ENCODE measurements at places on chromosomes 13 and 19. TPM values are rescaled to one million over a fixed set of nuclear protein-coding genes. Genes with fewer than 3 reads are reported as not detected.

DNA sequence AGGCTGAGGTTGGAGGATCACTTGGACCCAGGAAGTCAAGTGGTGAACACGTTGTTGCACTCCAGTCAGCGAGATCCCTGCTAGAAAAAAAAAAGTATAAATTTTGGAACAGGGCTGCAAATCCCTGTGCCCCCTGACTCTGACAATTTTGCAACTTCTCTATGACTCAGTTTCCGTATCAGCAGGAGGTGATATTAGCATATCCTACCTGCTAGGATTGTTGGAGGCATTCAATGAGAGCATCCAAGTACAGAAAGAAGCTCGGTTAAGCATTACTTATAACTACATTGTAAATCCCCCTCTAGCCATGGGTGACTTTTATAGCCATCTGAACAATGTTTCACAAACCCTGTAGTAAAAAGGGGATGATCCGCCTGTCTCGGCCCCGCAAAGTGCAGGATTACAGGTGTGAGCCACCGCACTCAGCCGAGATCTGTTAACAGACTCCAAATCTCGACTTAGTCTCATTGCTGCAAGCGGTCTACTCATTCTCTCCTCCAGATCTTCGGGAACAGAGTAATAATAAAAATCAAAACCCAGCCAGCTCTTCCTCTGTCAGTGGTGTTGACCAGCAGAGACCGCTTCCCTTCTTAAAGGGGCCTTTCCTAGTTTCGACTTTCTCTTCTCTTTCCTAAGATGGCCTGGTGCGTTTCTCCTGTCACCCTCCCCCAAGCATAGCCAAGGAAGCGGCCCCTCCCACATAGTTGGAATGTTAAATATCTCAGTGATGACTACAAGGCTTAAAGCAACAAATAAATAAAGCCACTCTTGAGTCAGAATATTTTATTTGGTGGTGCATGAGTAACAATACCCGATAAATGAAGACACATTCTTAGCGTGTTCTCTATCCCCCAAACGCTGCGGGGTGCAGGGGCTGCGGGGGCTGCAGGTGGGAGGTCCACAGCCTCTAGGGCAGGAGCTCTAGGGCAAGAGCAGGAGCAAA is 10.3 kb upstream of the BICRA start:
- DNase-seq: peak; percentile 94

Gene NFIC
- 49.8 TPM for total RNA-seq

DNA sequence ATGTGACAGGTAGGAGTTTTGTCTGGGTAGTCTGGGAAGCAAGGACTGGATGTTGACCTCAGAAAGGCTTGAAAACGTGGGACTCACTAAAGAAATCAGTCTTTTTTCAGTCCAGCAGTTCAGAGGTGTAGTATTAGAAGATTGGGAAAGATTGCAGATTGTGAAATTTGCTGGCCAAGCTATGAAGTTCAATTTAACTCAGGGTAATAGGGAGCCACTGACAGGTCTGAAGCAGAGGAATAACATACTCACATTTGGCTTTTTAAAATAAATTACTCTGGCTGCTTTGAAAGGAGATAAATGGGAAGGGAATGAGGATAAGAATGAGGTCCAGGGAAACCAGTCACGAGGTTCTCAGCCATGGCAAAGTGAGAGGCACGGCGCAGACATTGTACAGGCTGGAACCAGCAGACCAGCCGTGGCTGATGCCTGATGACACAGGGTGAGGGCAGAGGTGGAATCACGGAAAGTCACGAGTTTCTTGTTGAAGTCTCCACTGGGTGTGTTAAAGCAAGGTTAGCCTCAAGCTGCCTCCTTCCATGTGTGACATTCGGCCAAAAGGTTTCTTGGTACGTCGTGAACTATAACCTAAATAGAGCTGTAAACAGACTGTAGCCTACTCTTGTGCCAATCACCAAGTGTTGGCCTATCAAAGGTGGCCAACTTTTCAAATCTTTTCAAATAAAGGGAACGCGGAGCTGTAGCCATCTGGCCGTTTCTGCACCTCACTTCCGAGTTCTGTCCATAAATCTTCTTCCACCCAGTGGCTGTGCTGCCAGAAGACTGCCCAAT is 377.6 kb downstream of the IRS2 start:
- DNase-seq: no peak

DNA sequence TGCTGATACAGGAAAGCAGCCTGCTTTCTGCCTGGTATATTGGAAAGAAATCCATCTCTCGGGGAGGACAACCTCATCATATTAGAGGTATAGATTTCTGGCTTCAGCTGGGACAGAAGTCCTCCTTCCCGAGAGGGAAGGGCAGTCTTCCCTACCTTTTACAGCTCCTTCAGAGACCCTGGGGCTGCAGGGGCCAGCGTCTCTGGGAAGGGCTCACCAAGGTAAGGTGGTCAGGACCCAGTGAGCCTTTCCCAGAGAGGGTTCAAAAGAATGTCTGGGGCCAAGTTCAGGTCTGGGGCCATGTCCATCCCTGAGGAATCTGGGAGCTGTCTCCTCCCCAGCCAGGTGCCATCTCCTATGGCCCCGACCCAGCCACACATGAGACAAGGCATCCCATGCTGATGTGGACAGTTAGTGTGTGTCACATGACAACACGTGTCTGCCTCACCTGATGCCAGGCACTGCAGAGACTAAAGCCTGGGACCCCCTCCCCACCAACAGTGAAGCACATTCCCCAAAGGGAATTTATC is 136.4 kb downstream of the URI1 start:
- no peak for DNase-seq

Gene ZNF221
- total RNA-seq: 6.6 TPM

Gene NLRP7
- not detected for total RNA-seq

Gene GRIK5
- total RNA-seq: 12.1 TPM

DNA sequence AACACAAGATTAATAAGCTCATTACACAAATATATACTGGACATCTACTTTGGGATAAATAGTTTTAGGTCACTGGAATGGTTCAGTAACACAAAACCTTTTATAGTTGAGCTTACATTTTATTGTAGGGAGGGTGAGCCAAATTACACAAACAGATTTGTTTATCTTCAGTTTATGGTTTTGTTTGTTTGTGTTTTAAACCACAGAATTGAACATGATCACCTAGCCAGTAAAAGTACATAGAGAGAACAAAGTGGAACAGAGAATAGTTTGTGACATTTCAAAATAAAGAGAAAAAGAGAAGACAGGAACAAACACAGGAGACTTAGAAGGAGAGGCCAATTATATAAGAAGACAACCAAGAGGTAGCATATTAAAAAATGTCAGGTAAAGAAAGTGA is 1930.2 kb upstream of the PCDH20 start:
- no peak for DNase-seq

DNA sequence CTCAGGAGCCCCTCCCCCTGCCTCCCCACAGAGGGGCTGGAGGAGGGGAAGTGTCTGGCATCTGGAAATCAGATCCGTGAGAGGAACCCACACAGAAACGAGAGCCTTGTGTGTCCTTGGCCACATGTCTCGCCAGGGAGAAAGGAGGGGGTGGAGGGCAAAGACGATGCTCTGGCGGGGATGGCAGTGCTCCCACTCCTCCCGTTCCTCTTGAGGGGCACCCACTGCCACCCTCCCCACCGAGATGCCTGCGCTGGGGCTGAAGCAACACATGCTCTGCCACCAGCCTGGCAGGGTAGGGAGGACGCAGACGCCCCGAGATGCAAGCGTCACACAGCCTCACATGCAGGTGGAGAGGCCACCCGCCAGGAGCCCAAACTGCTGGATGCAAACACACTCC is 2.8 kb downstream of the ADGRL1 start:
- DNase-seq: no peak

DNA sequence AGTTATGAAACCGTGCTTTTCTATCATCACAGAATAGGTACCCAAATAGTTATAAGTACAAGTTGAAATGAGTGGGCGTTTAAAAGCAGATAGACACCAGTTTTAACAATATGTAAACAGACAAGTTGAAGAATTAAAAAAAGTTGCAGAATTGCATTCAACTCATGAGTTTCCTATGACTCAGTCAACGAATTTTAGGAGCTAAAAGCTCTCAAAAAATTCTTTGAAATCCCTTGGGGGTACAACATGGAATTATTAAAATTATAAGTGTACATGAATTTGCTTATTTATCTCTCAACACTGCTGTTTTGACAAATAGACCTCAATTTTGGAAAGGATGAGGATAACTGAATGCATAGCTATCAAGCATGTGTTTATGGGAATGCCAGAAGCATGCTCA is 693.4 kb downstream of the PCDH9 start:
- DNase-seq: no peak

Gene CALR3
- total RNA-seq: not detected

Gene COX7A1
- 0.64 TPM for total RNA-seq

DNA sequence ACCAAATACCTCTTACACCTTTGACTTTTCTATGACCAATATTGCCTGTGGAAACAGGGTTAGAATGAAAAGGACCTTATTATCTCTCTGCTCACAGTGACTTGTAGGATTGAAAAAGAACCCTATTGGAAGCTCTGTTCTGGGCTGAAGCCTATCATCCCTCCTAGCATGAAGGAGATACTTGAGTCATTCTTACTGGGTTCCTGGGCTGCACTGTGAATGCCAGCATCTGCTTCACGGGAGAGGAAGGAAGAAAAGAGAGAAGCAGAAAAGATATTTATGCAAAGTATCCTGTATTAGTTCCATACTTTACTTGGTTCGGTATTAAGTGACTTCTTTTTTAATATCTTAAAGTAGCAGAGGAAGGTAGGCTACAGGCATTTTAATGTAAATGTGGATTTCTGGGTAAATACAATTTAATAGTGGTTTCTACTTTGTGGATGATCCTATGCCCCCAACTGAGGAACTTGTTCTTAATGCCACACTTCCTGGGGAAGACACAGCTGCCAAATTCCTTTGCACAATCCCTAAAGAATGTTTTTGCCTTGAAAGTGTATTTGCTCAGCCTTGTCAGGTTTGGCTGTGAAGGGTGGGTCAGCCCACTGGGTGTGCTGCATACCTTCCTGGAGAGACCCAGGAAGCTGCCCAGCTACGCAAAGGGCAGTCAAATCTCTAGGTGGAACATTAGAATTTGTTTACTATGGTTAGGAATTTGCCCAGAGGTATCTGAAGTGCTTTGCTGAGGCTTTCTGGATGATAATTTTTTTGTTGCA is 13.7 kb upstream of the SCEL start:
- DNase-seq: peak; percentile 69

DNA sequence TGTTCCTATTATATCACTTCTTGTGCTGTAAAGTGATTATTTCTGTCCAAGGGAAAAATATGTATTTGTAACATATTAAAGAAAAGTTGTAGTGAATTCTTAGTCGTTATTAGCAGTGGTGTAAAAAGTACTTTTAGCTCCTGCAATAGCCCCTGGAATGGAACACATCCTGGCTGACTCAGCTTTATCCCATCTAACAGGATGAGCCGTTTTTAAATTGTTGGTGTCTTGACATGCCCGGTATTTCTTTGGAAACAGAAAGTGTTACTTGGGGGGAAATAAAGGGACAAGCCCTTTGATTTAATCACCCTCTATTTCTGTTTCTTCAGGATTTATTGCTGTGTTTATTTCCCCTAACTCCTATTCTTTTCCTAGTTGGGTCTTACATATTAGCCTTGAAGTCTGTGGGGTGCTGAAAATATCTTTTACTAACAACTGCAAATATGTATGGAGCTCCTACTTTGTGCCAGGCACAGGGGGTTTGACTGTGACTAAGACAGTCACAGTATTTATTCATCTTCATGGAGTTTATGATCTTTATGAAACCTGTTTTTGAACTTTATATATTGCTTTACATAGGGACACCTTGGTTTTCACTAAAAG is 17.9 kb downstream of the COG3 start:
- peak; percentile 24 for DNase-seq

Gene NKPD1
- not detected for total RNA-seq

GRCh38 chr19:2810141-2811091 is 9.3 kb upstream of the ZNF554 start:
- DNase-seq: no peak

DNA sequence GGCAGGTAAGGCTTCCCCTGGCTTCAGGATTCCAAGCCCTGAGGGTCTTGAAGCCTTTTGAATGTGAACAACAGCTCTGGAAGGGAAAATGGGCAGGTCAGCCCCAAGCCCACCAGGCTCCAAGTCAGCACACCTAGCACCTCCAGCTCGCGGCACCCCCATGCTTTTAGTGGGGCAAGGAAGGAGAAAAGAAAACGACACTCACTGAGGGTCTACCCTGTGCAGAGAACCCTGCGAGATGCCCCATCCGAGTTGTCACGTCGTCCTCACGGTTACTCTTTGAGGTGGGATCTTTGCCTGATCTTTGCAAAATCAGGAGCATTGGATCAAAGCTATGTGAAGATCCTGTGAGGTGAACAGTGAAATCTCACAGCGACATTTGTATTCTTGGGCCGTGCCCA is 5.7 kb upstream of the F10 start:
- DNase-seq: no peak

Data from astrocyte (in vitro differentiated cells and primary cell).